Activated CD4-positive, alpha-beta memory T cell treated with anti-CD3 and anti-CD28 coated beads for 36 hours (primary cell): ENCODE measurements at places on chromosomes 13 and 19. TPM values are rescaled to one million over a fixed set of nuclear protein-coding genes. Genes with fewer than 3 reads are reported as not detected.

- H3K4me1 ChIP-seq = peaks cover 42% of the 10 kb centered on the region
- H3K4me3 ChIP-seq = peak overlapping the region; percentile 53
- no peaks in the 10 kb centered on the region for H3K36me3 ChIP-seq
- peak; percentile 88 for DNase-seq
Measured at GRCh38 chr13:31045286-31046081, 113.0 kb downstream of the TEX26 start.

LYL1 gene
- total RNA-seq = 5.0 TPM

DNA sequence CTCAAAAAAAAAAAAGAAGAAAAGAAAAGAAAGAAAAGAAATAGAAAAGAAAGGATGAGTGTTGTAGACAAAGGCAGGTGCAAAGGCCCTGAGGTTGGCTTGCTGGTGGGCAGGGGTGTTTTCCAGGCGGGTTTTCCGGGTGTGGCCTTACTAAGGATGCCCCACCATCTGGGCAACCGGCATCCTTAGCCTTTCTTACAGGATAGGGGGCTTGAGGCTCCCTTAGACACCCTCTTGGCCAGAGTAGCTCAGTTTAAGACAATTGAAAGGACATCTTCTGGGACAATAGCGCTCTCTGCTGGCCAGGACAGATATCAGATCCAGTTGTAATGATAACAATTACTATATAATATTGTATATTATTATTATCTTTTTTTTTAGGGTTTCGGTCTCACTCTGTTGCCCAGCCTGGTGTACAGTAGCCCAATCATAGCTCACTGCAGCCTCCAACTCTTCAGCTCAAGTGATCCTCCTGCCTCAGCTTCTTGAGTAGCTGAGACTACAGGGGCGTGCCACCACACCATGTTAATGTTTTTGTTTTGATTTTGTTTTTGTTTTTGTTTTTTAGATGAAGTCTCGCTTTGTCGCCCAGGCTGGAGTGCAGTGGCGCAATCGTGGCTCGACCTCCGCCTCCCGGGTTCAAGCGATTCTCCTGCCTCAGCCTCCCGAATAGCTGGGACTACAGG, 1.4 kb upstream of the QTRT1 start:
- peaks cover 13% of the 10 kb centered on the region for H3K27me3 ChIP-seq
- peaks cover 21% of the 10 kb centered on the region for H3K4me1 ChIP-seq
- peaks cover 2% of the 10 kb centered on the region for H3K36me3 ChIP-seq
- DNase-seq = peak; percentile 78
- H3K4me3 ChIP-seq = no peak overlapping the region

GRCh38 chr19:55620410-55621204, 3.8 kb downstream of the ZNF784 start:
- H3K27me3 ChIP-seq = no peaks in the 10 kb centered on the region
- peak overlapping the region; percentile 42 for H3K27ac ChIP-seq
- peaks cover 32% of the 10 kb centered on the region for H3K4me1 ChIP-seq
- peaks cover 15% of the 10 kb centered on the region for H3K36me3 ChIP-seq
- no peak overlapping the region for H3K4me3 ChIP-seq

DNA sequence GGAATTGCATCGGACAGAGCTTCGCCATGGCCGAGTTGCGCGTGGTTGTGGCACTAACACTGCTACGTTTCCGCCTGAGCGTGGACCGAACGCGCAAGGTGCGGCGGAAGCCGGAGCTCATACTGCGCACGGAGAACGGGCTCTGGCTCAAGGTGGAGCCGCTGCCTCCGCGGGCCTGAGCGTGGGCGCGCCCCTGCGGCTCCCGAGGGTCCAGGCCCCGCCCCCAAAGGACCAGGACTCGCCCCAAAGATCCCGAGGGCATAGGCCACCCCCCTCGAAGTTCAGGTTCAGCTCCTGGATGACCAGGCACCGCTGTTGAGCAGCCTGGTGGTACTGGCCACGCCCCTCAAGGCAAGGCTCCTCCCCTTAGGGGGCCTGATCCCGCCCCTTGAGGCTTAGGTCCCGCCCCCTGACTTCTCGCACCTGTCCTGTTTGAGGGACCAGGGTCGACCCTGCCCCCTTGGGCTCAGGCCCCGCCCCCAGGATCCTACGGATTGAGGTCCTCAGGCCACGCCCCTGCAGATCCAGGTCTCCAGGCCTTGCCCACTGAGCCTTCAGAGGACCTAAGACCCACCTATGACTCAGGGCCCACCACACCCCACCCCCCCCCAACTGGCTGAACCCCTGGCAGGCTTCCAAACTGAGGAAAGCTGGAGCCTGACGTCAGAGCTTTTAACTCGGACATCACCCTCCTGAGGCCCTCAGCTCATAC, 43.1 kb downstream of the CYP4F22 start:
- peak; percentile 80 for DNase-seq
- H3K27me3 ChIP-seq = no peaks in the 10 kb centered on the region
- peak overlapping the region; percentile 79 for H3K4me3 ChIP-seq
- peak overlapping the region; percentile 45 for H3K27ac ChIP-seq
- H3K4me1 ChIP-seq = peaks cover 23% of the 10 kb centered on the region

DNA sequence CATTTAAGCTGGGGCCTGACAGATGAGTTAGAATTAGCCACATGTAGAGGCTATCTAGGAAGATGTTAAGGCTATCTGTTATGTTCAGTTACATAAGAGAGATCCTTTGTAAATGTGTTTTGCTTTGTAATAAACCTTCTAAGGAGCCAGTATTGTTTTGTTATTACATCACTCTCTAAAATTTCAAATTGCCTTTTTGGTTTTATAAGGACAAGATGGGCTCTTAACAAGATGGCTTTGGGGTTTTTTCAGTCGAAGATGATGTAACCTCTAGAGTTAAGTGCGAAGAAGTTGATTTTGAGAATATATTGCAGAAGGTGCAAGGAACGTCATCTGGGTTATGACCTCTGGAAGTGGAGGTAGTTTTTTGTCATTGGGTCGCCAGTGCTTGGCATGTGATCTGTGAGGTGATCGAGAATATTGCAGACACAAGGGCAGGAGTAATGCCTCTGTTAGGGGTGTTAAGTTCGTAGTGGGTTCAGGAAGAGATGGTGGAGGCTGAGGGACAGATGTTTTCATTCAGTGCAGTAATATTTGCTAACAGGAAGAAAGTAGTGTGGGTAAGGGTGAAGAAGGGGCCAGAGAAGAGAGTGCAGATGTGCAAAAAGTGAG, 12.7 kb downstream of the LSM14A start:
- peak overlapping the region; percentile 9 for H3K27ac ChIP-seq
- peaks cover 16% of the 10 kb centered on the region for H3K36me3 ChIP-seq
- peaks cover 78% of the 10 kb centered on the region for H3K4me1 ChIP-seq
- no peak for DNase-seq
- H3K27me3 ChIP-seq = no peaks in the 10 kb centered on the region
- no peak overlapping the region for H3K4me3 ChIP-seq

NXNL1 gene
- not detected for total RNA-seq

- DNase-seq = no peak
- no peaks in the 10 kb centered on the region for H3K27me3 ChIP-seq
- H3K4me3 ChIP-seq = no peak overlapping the region
Measured at GRCh38 chr13:99548448-99548847, 47.2 kb downstream of the TM9SF2 start.

DNA sequence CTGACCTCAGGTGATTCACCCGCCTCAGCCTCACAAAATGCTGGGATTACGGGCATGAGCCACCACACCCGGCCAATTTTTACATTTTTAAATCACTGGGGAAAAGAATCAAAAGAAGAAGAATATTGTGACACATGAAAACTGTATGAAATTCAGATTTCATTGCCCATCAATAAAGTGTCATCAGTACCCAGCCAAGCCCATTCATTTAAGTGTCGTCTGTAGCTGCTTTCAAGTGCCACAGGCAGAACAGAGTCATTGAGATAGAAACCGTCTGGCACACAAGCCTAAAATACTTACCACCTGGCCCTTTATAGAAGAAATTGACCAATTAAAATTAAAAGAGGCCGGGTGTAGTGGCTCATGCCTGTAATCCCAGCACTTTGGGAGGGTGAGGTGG, 15.3 kb downstream of the COLGALT1 start:
- no peak for DNase-seq
- H3K4me1 ChIP-seq = no peaks in the 10 kb centered on the region
- H3K36me3 ChIP-seq = peaks cover 32% of the 10 kb centered on the region
- no peak overlapping the region for H3K27ac ChIP-seq

GRCh38 chr13:89845874-89846273, 1501.6 kb upstream of the MIR17HG start:
- no peak for DNase-seq
- no peak overlapping the region for H3K27ac ChIP-seq
- no peak overlapping the region for H3K4me3 ChIP-seq
- no peaks in the 10 kb centered on the region for H3K36me3 ChIP-seq
- H3K4me1 ChIP-seq = no peaks in the 10 kb centered on the region

DNA sequence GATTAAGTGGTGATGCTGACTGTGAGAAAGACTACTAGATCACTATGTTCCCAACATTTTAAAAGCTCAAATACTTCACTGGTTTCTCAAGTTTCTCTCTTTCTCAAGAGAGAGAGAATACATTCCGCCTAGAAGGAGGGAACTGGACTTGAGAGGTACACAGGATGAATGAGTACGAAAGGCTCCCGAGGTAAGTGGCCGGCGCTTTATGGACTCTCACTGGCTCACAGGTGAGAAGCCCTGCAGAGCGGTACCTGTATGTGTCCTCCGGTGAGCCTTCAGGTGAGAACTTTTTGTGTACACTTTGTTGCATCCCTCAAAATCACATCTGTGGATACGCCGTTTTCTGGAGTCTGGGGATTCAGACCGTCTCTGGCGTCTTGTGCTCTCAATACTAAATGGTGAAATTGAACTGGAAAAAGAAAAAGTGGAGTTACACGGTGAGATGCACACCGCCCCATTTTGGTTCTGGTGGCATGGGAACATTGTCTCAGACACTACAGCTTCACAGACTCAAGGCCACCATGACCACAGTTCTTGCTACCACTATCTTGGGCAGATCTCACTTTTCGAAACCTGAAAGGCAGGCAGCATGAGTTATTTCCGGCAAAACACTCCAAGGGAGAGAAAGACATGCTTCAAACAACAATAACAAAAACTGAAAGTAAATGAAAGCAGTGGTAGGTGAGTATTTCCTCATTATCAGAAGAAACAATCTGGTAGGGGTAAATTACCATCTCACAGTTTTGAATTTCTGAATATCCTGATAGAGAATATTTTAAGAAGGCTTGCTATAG, 418.9 kb downstream of the KLF12 start:
- no peaks in the 10 kb centered on the region for H3K27me3 ChIP-seq
- DNase-seq = peak; percentile 77
- peak overlapping the region; percentile 33 for H3K4me3 ChIP-seq

PGLYRP2 gene
- not detected for total RNA-seq

C1QTNF9 gene
- not detected for total RNA-seq
